GM13976 (cell line): ENCODE measurements at places on chromosomes 3 and 15.

GRCh38 chr3:9067352-9067975, 104.2 kb upstream of the RAD18 start:
- peak; percentile 68 for DNase-seq

- DNase-seq = no peak
These were observed 3.6 kb downstream of the STIMATE start for GRCh38 chr3:52893723-52894122.

GRCh38 chr15:83844742-83845141, 190.8 kb downstream of the ADAMTSL3 start:
- no peak for DNase-seq

GRCh38 chr3:180332608-180333007, 269.4 kb upstream of the TTC14 start:
- no peak for DNase-seq

- DNase-seq = no peak
These were observed 518.2 kb downstream of the CADM2 start for GRCh38 chr3:85476891-85477495.

- no peak for DNase-seq
These were observed 22.0 kb downstream of the TGM4 start for GRCh38 chr3:44896440-44896839.

- DNase-seq = no peak
These were observed 36.4 kb downstream of the RFTN1 start for GRCh38 chr3:16477056-16477455.

DNA sequence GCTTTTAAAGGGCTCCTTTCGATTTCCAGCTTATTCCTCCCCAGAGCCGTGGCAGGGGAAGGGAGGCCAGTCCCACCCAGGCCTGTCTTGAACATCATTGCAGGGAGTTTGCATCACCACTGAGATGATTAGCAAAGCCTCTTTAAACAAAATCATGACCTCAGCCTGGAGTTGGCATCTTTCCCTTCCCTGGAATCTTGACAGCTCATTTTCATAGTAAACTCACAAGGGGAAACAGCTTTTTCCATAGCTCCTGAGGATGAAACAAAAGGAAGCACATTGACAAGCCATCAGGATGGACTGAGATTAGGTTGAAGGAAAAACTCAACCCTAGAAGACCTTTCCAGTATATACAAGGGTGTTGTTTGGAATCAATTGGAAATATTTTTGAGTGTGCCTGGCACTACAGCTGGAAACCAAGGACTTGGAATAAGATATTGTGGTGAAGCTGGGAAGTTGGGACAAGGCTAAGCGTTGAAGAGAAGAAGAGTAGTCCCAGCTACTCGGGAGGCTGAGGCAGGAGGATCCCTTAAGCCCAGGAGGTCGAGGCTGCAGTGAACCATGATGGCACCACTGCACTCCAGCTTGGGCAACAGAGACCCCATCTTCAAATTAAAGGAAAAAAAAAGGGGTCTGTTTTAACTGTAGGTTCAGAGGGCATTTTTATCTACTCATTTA, 3.1 kb upstream of the LARP6 start:
- DNase-seq = no peak

DNA sequence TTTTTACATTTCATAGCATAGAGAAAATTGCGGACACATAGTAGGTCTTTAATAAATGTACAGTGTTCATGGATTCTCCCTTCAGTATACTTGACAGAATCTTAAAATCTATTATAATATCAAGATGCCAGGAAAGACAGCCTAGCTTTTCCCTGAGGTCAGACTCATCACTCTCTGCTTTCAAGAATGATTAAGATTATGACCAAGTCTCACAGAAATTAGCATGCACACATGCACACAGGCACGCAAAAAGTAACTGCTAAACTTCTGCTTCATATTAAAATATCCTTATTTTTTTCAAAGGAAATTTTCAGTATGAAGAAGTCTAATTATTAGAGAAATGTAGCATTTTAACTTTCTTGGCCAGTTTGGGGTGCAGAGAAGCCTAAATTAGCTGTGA, 493.8 kb upstream of the NECTIN3 start:
- DNase-seq = no peak

DNA sequence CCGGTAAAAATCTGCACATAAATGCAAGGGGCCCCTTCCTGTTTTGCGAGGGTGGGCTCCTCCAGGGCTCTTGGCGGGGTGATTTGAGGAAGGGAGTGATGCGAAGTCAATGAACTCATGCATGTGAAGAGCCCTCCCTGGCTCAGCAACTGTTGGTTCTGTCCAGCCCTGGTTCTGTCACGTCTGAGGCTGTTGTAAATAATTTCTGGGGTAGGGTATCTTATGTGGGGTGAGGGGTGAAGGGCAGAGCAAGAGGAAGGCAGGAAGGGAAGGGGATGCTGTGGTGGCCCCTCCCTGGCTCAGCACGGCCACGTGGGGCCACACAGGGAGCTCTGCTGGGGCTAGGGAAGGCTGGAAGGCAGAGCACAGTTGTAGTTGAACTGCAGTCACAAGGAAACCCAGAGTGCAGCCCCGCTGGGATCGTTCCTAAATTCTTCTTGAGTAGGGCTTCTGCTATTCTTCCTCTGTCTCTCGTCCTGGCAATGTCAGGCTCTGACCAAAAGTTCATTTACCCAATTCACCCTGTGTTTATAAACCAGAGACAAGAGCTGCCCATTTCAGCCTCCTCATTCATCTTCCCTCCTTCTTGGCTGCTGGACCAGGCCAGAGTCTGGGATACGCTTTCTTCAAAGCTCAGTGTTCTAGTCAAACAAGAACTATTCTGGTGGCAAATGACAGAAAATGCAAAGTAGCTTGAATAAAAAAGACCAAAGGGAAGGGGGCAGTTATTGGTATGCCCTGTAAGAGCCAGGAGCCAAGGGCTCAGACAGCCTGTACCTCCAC, 14.8 kb upstream of the TOPBP1 start:
- no peak for DNase-seq

GRCh38 chr3:181425074-181425473, 286.7 kb upstream of the SOX2 start:
- no peak for DNase-seq

GRCh38 chr3:11532931-11533391, 110.8 kb downstream of the VGLL4 start:
- DNase-seq = no peak

- DNase-seq = no peak
These were observed 112.2 kb upstream of the LRRN1 start for GRCh38 chr3:3686907-3687648.

DNA sequence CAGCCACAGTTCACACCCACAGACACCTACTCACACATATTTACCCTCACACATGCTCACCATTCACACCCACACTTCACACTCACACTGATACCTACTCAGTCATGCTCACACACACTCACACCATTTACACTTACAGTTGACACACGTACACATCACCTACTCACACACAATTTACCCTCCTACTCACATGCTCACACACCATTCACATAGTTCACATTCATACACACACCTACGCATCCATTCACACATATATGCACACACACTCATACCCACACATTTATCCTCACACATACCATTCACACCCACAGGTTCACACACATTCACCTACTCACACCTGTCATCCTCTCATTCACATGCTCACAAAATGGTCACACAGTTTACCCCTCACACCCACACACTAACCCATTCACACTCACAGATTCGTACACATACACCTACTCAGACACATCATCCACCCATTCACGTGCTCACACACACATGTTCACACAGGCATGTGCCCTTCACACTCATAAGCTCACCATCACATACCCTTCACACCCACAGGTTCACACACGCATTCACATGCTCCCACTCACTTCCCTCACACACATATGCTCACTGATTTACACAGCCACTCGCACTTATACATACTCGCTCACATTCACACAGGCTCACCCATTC, 42.3 kb downstream of the HMCES start:
- no peak for DNase-seq

- peak; percentile 59 for DNase-seq
These were observed at the start of gene CD86 for GRCh38 chr3:122055215-122055614. Gene CD86 (plus strand): TSS chr3:122055362. CDS start chr3:122055490, 128 bp downstream.

GRCh38 chr15:27214032-27214431, 243.1 kb downstream of the GABRG3 start:
- DNase-seq = no peak

GRCh38 chr15:52730173-52730572, 51.0 kb upstream of the ATOSA start:
- DNase-seq = peak; percentile 15

- no peak for DNase-seq
These were observed 30.5 kb downstream of the POLQ start for GRCh38 chr3:121515313-121515712.
